ENCODE measurements at places on chromosomes 11 and 22. TPM values are rescaled to one million over a fixed set of nuclear protein-coding genes. Genes with fewer than 3 reads are reported as not detected.

DNA sequence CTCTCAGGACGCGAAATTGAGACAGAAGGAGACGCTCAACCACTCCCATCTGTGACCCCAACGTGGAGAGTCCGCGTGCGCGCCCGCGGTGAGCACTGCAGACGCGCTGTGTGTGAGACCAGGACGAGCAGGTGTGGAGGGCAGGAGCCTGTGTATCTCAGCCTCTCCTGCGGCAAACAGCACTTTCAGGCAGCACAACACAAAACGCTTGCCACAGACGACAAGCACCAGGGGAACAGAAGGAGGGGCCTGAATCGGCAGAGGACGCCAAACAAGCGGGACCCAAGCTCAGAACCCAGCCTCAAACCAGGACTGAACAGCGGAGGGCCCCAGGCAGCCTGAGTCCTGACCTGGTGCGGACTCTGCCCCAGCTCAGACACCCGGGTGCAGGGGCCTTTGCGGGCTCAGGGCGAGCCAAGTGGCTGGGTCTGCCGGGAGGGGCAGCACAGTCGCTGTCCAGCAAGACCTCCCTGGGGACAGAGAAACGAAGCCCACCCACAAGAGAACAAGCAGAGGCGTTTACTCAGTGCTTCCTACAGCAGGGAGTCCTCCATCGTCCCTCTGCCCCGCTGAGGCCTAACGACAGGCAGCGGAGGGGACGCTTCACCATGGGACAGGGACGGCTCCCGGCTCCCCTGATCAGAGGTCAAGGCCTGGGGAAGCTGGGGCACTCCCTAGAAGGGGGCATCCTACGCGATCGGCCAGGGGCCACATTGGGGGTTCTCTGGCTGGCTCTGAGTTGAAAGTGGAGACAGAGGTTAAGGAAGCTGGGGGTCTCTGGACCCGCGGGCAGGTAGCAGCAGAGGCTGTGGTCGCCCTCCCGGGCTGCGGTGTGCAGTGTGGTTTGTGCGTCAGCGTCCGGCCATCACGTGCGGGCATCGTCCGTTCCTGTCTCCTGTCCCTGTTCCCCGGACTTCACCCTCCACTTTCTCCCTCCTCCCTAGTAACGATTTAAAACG, 560.8 kb downstream of the BRD1 start:
- ATAC-seq, result no peak

Gene NOL12
- total RNA-seq, result 32.8 TPM

Gene TBC1D10A
- total RNA-seq, result 44.5 TPM

GRCh38 chr11:131671734-131672133, 301.3 kb downstream of the NTM start:
- no peak for ATAC-seq

Gene CHRNA10
- 0.64 TPM for total RNA-seq

GRCh38 chr11:38206663-38207062, 1608.6 kb upstream of the RAG2 start:
- ATAC-seq, result no peak

DNA sequence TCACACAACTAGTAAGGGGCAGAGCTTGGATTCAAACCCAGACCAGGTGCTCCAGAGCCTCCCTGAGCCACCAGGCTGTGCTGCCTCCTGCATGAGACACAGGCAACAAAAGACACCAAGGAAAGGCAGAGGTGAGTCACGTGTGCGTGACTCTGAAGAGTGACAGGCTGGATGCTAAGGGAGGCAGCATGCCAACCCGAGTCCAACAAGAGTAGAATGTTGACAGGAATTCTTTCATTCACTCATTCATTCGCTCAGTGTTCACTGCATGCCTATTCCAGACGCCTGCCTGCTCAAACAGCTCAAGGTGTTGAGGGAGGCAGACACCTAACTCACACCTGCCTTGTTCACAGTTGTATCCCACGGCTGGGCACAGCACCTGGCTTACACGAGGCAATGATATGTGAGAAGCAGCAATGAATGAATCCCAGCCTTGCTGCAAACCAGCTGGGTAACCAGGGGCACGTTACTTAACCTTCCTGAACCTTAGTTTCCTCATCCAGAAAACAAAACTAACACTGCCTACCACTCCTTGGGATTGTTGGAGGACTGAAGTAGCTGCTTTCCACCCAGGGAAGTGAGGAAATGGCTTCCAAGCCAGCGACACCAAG, 73.8 kb upstream of the ARFGAP3 start:
- ATAC-seq, result peak; percentile 75

DNA sequence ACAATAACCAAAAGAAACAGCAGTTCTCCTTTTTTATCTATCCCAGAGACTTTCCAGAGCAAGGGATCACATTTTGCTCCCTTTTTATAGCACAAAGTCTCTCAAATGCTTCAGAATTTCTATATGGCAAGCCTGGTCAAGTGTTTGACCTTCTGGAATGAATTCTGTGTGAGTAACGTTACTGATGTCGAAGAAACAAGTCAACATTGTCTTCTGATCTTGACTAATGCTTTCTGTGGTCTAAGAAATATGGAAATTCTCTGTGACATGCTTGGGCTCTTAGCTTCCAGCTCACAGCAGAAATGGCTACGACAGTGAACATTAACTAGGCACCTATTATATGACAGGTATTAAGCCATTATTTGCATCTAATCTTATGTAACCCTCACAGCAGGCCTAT, 411.7 kb downstream of the CADM1 start:
- ATAC-seq, result no peak

Gene ROM1
- 4.9 TPM for total RNA-seq

GRCh38 chr22:41574847-41575381, 14.1 kb downstream of the CSDC2 start:
- no peak for ATAC-seq

- no peak for ATAC-seq
These were observed 924 bp downstream of the C11orf65 start for GRCh38 chr11:108466405-108466804.

DNA sequence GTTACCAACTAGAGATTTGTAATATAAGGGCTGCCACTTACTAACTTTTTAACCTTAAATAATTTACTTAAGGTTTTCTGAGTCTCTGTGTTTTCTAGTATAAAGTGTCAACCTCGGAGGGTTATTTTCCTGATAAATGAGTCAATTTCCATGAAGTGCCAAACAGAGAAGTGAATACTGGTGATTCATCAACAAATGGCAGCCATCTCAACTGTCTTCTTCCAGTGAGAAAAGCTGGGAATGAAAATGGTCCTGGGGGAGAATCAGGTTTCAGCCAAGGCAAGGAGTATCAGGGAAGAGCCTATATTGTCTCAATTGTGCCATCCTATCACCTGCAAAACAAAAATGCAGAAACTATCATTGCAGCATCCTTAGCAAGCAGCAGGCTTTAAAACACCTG, 129.1 kb downstream of the LUZP2 start:
- no peak for ATAC-seq

- ATAC-seq, result no peak
These were observed 1.1 kb downstream of the PICALM start for GRCh38 chr11:86067851-86068137.

DNA sequence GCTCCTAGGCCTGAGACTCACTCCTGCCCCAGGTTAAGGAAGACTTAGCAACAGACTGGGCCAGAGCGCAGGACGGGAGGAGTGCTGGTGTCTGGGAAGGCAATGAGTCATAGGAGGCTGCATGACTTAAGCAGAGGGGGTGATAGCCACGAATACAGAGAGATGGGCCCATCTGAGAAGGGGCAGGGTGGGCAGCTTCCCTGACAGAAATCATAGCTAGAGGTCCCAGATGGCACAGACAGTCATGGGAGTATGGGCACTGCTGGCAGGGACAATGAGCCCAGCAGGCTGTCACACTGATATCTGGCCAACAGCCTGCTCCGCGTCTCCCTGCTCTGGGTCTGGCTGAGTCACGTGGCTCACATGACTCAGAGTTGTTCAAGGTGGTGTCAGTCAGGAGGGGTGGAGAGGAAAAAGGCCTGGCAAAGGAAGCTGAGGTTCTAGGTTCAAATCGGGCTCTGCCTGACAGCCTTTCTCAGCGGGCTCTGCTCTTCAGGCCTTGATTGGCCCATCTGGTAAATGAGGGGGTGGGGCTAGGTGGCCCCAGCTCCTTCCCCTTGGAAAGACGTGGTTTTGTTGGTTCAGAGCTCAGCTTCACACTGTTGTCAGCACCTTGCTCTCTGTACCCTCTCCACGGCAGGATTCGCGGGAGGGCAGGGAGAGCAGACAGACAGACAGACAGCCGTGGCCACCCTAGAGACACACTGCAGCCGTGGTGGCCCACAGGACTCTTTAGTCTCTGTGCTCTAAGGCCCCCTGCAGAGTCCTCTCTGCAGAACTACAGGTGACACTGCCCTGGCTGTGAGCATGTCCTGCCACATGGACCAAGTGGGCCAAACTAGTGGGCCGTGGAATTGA, 47.8 kb downstream of the DBX1 start:
- ATAC-seq, result peak; percentile 95

DNA sequence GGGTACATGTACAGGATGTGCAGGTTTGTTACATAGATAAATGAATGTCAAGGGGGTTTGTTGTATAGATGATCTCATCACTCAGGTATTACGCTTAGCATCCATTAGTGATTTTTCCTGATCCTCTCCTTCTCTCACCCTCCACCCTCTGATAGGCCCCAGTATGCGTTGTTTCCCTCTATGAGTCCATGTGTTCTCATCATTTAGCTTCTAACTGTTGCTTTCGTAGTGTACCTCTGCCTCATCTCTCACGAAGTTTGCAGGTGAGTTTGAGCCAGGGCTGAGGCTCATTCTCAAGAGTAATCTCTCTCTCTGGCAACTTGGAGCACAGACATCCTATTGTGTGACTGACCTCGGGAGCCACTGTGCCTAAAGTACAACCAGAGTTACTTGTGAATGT, 4.7 kb upstream of the HBE1 start:
- ATAC-seq, result no peak

DNA sequence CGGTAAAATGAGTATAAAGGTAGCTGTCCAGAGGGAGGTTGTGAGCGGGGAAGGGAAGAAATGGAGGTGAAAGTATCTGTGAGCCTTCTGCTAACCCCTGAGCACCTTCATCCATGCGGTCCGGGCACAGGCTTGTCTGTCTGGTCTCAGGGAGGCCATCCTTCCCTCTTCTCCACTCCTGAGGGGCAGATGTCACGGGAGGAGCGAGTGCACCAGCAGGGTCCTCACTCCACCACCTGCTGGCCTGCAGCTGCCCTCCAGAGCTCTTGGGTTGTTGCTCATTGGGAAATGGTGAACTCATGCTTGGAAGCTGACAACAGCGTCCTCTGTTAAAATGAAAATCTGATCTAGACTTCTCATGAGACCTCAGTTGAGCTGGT, 33.8 kb upstream of the WNT11 start:
- ATAC-seq, result no peak

Gene DRD4
- total RNA-seq, result 0.16 TPM

- no peak for ATAC-seq
These were observed 16.1 kb downstream of the C2CD3 start for GRCh38 chr11:74154620-74155281.

DNA sequence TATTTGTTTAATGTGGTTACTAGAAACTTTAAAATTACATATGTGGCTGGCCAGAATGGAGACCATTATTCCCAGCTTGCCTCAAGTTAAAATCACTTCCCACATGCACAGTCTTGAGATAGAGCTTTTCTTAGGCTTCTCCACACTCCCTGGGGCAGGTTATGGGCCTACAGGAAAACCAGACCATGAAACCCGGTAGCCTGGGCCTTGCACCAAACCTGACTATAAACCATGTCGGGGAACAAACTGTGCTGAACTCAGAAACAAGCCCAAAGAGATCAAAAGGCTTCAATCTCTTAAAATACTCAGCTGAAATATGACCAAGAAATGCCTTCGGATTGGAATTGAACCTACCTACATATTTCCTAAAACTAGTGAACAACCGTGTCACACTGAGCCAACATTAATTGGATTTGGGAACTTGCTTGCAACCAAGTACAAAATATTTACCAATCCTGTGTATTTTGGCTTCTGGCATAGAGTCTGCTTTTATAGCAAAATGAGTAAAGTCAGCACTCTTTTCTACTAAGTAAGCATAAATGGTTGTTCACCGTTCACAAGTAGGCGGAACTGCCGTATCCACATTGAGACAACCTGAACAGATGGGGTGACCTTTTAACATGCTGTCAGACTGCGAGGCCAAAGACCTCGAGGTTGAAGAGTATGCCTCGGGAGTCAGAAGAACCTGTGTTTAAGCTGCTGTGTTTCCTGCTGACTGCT, 199.5 kb downstream of the FAM76B start:
- no peak for ATAC-seq

DNA sequence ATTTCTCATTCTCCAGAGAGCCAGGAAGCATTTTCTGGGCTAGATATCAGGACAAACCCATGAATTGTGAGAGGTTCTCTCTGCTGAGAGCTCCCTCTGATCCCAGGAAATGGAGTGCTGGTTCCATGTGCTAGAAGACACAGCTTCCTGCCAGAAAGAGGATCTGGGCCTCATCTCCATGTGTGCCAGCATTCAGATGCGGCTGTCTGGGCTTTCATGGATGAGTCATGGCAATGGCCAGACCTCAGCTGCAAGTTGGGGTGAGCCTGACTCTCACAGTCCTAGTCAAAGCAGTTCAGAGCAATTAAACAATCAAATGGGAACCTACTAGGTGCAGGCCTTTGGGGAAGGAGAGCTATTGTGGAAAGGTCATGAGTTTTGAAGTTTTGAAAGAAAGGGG, 82.3 kb upstream of the EED start:
- ATAC-seq, result peak; percentile 68

- no peak for ATAC-seq
These were observed 668.0 kb downstream of the BRD1 start for GRCh38 chr22:49159711-49160110.

Gene DRD2
- 0.08 TPM for total RNA-seq

DNA sequence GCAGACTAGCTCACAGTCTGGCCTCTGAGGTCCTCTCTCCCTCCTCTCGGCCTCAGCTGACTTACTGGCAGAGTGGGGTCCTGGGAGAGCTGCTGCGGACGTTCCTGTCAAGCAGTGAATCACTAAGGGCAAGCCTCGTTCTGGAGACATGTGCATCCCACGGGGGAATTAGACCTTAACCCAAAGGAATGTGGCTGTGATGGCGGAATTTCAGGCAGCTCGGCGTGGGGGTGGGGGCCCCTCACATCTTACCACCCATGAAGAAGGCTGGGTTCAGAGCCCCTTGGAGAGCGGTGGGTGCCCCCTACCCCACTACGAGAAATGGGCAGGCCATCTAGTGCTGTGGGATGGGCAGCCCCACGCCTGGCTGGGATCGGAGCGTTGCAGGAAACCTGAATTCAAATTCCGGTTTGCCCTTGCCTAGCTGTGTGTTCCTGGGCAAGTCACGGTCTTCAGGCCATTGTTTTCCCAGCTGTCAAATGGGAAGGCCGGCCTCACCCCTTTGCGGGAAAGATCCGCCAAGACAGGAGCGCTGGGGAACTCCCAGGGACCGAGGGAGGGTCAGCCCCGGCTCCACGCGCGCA, 554 bp downstream of the LRRC32 start:
- peak; percentile 4 for ATAC-seq

- ATAC-seq, result peak; percentile 90
These were observed 28.3 kb downstream of the SLC1A2 start for GRCh38 chr11:35390737-35391682.

- no peak for ATAC-seq
These were observed 105.6 kb downstream of the MN1 start for GRCh38 chr22:27695925-27696324.

Gene MPPED2
- 0.72 TPM for total RNA-seq

DNA sequence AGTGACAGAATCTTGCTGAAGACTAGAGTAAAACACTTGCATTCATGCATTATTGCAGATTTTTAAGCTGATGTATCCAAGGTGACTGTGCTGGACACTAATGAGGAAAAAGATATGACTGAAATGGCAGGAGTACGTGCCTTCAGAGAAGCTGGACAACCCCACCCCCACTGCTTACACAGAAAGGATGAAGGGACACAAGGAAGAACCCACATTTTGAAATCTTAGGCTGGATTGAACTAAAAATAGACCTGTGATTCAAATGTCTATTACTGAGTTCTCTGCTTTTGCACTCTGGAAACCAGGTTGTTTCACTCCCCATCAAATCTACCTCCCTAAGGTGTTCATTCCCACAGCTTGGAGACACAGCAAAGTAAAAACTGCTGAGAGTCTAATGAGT, 117.1 kb downstream of the KCNC1 start:
- no peak for ATAC-seq
